ENCODE measurements at places on chromosomes 2 and 18.

DNA sequence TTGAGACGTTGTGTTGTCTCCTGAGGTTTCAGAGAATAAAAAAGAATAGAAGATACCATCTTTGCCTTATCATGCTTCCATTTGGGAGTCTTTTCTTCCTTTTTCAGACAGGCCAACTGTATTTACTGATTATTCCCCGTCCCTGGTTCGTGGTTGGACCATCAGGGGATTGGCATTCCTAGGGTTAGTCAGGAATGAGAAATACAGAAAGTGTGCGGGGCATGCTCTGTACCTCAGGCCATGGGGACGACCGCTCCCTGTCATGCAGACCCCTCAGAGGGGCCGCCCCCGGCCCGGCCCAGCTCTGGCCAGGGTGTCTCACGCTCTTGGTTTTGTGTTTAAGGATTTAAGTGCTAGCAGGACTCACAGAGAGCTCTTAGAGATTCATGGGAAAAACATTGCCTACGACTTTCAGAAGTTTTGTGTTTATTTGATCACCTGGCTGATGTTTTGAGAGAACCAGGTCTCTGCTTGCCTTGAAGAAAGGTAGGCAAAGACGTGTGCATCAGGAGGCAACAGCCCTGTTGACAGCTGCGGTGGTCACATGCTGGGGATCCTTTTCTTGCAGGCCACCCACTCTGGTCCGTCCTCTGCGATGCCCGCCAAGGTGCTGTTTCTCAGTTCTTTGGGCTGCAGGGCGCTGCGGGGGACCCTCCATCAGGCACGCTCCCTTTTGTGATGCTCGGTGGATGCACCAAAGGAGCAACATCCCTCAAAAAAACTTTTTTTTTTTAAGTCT, 317.8 kb downstream of the AGAP1 start:
- no peak for DNase-seq

DNA sequence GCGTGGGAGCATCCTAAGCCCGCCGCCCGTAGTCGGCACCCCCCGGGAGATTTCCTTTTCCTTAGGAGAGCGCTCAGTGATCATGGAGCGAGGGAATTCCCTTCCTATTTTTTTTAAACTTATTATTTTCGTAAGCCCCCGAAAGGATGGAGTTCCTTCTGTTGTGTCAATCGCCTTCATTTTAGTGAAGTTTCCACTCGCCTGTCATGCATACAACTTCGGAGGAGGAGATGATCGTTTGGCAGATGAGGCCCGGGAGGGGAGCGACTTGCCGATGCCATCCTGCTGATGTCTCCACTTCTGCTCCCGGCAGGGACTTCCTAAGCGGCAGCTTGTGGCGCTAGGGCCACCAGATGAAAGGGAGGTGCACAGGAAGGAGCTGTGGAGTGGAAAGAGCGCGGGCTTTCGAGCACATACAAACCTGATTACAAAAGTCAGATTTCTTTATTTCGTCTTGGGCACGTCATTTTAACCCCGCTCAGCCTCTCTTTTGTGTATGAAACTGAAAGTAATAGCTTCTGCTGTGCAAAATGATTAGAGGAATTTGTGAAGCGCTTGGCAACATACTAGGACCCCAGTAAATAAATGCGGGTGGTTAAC, at the start of gene ADGRF3:
Gene ADGRF3, minus strand, starts transcription at position 336 of the 600 bp plus-strand sequence. CDS start 555 bp downstream, outside the sequence.
- peak; percentile 50 for DNase-seq

- DNase-seq, result peak; percentile 89
These were observed 115.0 kb downstream of the ZBTB7C start for GRCh38 chr18:48293954-48294898.

DNA sequence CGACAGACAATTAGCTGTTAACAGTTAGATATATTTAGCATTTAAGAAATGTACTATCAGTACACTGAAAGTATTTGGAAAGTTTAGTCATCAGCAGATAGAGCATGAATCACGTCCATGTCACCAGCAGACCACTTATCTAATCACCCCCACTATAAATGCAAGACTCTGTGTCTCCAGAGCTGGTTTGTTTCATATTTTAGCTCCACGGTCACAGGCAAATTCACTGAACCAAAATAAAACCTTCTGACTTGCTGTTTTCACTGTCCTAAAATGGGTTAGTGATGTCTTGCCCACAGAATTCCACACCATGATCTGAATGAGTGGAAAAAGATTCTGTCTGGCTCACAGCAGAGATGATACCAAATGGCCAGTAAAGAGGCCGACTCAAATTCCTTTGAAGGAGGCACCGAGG, 64.9 kb downstream of the CDH2 start:
- DNase-seq, result no peak

- DNase-seq, result no peak
These were observed 31.1 kb downstream of the DRC1 start for GRCh38 chr2:26432859-26433258.

- DNase-seq, result no peak
These were observed 80.4 kb downstream of the LIMS1 start for GRCh38 chr2:108614659-108615058.

DNA sequence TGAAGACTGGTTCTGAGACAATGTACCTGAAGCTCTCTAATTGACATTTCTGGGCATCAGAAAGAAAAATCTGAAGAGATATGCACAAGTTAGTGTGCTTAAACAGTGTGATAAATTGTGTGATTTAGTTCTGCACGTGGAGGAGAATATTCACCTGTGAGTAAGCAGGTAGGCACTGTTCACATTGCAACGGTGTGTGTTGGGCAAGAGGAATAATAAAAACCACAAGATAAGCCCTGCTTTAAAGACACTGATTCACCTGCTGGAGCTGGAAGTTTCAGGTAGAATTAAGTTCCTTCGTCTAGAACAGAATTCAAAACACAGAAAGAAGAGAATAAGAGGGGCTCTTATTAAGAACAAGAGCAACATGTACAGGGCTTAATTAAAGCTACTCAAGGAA, 864.3 kb upstream of the SOX11 start:
- no peak for DNase-seq

DNA sequence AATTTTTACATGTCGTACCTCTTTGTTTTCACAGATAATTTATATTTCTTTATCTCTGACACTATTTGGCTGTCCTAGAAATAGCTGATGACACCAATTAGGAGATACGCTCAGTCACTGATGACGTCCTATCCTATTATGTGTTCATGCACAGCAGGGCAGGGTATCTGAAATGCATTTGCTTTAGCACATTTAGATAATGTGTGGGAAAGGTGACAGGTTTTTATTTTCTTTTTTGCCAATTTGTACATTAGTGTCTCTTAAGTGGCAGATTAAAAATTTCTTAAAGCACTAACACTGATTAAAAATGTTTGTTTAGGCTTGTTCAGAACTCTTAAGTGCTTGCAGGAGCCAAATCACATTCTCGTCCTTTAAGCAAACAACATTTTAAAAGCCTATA, 39.7 kb downstream of the CDC42EP3 start:
- no peak for DNase-seq

GRCh38 chr2:37414470-37414949, 70.1 kb downstream of the QPCT start:
- peak; percentile 38 for DNase-seq

- DNase-seq, result peak; percentile 2
These were observed 251.5 kb upstream of the THUMPD2 start for GRCh38 chr2:40030456-40030975.

DNA sequence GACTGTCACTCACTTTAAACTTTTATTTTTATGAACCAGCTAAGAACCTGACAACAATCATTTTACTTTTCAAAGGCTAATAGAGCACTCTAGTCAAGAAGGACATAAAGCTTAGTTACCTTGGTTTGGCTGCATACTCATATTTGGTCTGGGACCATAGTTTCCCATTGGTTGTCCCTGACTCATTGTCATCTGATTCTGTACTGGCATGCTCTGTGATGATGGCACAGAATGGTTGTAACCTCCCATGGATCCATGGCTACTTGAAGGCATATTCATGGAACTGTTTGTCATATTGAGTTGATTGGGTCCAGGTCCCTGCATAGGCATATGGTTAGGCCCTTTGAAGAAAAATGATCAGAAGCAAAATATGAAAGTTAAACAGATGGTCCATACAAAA, 37.9 kb downstream of the SS18 start:
- DNase-seq, result no peak

GRCh38 chr18:78192054-78192453, 787.6 kb upstream of the SALL3 start:
- DNase-seq, result peak; percentile 82

GRCh38 chr2:194718881-194719280, 938.1 kb upstream of the SLC39A10 start:
- no peak for DNase-seq

- DNase-seq, result no peak
These were observed 7.1 kb downstream of the PKDCC start for GRCh38 chr2:42054714-42055430.

GRCh38 chr18:79796531-79797405, 970 bp upstream of the KCNG2 start:
- DNase-seq, result no peak

DNA sequence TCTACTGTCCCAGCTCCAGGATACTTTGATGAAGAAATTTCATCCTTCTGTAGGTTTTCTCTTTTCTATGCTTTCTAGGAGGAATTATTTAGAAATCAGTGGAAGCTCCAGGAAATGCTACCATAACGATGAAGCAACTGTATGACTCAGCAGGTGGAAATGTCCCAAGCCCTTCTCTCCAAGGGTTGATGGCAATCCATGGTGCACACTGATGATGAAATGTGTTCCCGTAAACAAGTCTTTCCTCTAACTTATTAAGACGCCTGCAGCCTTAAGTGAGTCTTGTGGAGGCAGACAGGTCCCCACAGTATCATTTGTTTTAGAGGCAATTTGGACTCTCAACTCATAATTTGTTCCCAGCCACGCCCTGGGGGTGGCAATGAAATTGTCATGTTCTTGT, 777.6 kb upstream of the SOX11 start:
- DNase-seq, result no peak

DNA sequence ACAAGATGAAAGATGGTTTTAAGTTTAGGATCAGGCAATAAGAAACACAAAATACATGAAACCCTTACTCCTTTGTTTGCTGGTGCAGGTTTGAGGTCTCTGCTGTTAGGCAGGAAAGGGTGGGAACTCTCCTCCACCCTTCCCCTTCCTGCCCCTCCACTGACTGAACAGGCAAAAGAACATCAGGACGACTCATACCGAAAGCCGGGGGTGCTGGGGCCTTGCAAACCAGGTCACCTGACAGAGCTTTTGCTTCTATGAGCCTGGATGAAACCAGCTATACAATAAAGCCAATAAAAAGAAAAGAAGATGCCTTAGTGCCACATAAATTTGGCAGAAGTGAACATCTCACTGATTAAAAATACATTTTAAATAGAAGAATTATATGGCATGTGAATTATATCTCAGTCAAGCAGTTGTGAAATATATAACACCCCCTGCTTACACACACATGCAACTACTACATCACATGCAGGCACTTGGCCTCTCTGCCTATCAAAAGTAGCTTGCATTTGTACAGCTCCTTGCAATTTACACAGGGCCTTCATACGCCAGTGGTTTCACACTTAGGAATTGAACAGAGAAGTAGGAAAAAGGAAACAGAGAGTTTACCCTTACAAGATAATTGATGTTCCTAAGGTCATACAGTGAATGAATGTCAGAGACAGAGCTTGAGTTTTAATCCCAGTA, 215.1 kb upstream of the TRIB2 start:
- no peak for DNase-seq

- DNase-seq, result no peak
These were observed 791.9 kb upstream of the SOX11 start for GRCh38 chr2:4900242-4900641.

DNA sequence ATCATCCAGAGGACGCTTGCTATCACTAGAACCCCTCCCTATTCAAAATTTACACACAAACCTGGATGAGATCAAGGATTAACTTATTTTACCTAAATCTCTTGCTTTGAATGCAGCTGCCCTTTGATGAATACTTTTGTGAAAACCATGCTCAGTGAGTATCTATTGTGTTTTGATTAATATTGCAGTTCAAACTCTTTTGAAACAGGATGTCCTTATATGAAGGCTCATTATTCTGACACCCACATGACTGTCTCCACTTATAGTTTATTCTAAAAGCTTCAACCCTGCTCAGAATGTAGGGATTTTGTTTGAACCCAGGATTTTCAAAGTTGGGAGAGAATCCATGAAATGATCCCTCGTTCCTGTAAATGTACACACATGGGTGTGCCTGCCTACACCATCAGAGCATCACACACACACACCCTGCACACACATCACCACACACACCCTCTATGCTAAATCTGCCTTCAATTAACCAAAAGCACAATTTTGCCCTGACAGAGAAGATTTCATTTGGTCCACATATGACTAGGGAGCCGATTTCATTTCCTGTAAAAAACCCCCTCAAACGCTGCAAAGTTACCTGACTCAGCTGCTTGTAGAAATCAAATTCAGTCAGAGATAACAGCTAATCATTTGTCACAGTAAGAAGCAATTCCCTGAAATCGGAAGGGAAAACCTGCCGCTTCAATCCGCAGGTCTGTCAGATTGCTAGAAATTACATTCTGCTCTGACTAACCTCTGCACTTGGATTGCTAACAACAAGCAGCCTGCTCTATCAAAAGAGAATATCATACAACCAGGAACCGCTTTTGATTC, 65.2 kb downstream of the ZEB2 start:
- no peak for DNase-seq

GRCh38 chr18:45998244-45998643, 31.1 kb upstream of the EPG5 start:
- DNase-seq, result no peak

GRCh38 chr2:186841940-186842339, 7.0 kb downstream of the ZSWIM2 start:
- no peak for DNase-seq

DNA sequence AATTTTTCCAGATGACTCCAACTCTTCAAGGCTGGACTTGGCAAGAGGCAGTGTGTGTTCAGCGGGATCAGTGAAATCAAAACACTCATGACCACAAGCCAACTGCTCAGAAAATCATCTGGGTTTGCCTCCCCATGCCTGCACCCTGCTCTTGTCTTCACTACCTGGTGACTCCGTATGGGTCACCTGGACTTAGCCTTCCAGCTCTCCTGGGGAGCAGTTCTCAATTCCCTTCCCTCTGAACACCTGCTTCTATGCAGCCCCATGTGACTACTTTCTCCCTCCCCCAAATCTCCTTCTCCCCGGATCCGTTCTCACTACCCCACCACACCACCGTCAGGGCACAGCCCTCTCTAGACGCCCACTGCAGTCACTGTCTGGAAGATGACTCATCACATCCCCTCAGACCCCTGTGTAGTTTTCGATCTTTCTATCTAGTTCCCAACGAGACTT, 130.2 kb upstream of the ID2 start:
- DNase-seq, result no peak

GRCh38 chr18:10041180-10041579, 127.4 kb downstream of the VAPA start:
- DNase-seq, result no peak

GRCh38 chr18:77000527-77000926, 132.1 kb downstream of the MBP start:
- no peak for DNase-seq

Measured in NCI-H2029 (cell line).